ENCODE measurements at places on chromosomes 5 and 9.

- no peak for DNase-seq
Measured at GRCh38 chr5:180806351-180807011, 3.9 kb upstream of the MGAT1 start.

GRCh38 chr9:107712390-107712789, 222.8 kb upstream of the KLF4 start:
- DNase-seq: no peak

DNA sequence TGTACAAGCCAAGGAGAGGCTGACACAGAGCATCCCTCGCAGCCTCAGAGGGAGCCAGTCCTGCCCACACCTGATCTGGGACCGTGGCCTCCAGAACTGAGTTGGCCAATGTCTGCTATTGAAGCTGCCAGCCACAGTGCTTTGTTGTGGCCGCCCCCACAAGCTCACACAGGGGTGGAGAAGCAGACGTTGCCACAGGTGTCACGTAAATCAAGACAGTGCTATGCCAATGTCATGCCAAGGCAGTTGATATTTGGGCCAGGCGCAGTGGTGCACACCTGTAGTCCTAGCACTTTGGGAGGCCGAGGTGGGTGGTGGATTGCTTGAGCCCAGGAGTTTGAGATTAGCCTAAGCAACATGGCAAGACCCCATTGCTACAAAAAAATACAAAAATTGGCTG, 17.3 kb upstream of the TERT start:
- DNase-seq: no peak

- DNase-seq: no peak
Measured at GRCh38 chr5:173486355-173487225, 129.9 kb downstream of the BOD1 start.

DNA sequence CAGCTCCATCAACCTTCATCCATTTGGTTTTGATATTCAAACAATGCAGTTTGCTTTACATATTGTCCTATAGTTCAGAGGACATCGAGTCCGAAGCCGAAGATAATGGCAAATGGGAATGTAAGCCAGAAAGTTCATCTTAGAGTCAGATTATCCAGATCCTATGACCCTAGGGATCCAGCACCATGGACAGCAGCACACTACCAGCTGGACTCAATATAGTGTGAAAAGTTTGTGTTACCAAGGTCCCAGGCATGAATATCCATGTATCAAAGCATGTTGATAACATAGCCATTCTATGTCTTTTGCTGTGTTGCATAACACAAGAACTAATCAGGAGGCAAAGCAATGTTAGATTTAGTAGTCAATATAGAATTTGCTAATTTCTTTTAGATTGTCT, 46.3 kb downstream of the FSTL4 start:
- no peak for DNase-seq

DNA sequence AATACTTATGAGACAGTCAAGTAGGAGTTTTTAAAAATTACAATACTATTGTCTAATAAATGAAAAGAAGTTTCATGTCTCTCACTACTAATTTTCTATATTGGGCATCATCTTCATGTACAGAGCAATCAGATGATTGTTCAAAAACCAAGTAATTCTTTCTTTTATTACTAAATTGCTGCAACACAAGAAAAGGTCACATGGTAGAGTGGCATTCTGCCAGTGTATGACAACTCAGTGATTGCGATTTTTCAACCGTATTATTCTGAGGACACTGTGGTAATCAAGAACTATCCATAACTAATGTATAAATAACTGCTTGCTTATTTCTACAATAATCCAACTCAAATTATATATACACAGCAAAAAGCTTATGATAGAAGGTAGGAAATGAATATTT, 96.7 kb upstream of the GRHPR start:
- no peak for DNase-seq

DNA sequence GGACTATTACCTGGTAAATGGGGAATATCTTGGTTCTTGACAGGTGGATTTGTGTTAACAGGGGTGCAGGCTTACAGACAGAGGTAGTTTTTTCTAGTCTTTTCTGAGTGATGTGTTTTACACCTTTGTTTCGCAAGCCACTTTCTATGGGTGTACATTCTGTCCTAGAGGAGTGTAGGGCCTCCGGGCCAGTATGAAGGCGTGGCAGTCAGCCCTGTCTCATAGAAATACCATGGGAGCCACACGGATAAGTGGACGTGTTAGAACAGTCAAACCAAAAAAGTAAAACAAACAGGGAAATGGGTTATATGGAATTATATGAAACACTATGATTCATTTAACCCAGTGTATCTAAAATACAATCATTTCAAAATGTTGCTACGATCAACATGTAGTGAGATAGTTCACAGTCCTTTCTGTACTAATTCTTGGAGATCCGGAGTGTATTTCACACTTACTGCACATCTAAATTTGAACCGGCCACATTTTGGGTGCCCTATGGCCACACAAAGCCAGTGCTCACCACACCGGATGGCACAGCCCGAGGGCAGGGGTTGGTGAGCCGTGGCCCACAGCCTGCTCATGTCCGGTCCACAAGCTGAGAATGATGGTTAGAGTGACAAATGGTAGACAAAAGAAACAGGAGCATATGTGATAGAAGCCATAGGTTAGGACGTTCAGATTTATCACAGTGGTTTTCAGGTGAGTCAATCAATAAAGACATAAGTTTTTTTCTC, 80.1 kb upstream of the IRX4 start:
- no peak for DNase-seq

DNA sequence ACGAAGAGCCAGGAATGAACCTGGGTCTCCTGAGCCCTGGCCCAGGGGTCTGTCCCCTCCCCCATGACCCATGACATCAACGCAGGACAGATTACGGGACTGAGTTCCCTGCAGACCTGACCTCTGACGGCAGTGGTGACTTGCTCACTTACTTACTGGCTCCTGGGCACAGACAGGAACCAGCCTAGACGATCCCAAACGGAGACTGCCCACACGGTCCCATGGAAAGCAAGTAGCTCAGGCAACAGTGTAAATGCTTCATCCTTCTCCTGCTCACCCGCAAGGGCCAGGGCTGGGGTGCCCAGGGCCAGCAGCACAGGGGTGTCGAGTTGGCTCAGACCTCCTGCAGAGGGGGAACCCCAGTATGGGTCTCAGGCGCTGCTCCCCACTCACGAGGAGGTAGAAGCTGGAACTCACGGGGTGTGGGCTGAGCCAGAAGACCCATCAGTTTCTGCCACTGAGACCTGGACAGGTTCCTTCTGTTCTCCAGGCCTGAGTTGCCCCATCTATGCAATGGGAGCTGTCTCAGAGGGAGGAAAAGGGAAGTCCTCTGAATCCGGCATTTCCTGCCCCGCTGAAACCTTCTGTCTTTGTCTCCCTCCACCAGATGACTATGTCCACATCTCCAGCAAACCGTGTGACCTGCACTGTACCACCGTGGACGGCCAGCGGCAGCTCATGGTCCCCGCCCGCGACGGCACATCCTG, 5.6 kb downstream of the ADAMTSL2 start:
- DNase-seq: no peak

DNA sequence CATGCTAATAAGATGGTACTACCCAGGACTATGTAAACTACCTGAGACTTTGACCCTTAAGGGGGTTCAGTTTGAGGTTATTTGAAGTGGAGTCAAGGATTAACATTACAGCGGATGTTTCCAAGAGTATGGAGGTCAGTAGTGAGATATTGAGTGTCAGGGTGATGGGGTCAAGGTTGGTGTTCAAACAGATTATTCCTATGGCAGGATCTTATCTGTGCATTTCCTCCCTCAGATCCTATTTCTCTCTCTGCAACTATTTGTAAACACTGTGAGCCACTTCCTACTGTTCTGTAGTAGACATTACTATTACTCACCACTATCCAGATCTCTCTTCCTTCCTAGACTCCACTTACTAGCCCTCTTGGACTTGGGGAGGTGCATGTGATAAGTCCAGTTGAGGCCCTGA, 54.0 kb upstream of the STOM start:
- DNase-seq: no peak

GRCh38 chr5:130975299-130975698, 189.8 kb downstream of the HINT1 start:
- no peak for DNase-seq

DNA sequence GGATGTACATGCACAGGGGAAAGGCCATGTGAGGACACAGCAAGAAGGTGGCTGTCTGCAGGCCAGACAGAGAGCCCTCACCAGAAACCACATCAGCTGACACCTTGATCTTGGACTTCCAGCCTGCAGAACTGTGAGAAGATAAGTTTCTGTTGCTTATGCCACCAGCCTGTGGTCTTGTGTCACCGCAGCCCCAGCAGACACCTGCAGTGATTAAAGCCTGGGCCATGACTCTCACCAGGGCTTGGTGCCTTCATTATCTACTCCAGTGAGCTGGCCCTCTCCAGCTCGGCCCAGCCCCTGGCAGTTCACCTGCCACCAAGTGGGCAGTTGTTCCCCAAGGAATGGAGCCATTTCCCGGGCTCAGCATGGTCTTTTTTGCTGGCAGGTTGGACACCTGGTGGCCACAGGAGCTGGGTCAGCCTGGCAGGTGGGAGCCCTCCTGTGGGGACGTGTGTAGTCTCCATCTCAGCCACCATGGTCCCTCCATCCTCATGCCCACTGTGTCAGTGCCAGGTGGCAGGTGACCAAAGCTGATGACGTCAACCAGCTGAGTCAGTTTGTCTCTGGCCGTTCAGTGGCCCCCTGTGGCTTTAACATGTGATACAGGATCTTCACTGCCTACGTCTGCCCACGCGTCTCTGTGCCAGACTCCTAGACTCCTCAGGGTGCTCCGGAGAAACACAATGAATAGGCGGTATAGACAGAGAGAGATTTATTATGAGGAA, 99.9 kb upstream of the PPP1R26 start:
- no peak for DNase-seq

DNA sequence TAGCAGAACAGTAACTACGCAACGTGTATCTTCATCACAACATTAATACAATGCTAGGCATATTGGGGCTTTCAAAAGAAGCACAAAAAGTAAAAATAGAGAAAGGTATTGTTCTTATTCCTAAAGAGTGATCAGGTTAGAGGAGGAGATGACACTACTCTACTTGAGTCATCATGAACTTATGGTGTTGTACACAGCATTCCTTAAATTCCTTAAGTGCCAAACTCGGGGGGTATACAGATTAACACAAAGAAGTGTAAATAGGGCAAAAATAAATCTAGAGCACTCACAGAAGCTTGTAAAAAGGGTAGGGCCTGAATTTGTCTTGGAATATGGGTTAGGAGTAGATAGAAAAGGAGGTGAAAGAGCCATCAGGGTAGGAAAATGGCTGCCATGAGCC, 308.0 kb upstream of the DAP start:
- DNase-seq: no peak

DNA sequence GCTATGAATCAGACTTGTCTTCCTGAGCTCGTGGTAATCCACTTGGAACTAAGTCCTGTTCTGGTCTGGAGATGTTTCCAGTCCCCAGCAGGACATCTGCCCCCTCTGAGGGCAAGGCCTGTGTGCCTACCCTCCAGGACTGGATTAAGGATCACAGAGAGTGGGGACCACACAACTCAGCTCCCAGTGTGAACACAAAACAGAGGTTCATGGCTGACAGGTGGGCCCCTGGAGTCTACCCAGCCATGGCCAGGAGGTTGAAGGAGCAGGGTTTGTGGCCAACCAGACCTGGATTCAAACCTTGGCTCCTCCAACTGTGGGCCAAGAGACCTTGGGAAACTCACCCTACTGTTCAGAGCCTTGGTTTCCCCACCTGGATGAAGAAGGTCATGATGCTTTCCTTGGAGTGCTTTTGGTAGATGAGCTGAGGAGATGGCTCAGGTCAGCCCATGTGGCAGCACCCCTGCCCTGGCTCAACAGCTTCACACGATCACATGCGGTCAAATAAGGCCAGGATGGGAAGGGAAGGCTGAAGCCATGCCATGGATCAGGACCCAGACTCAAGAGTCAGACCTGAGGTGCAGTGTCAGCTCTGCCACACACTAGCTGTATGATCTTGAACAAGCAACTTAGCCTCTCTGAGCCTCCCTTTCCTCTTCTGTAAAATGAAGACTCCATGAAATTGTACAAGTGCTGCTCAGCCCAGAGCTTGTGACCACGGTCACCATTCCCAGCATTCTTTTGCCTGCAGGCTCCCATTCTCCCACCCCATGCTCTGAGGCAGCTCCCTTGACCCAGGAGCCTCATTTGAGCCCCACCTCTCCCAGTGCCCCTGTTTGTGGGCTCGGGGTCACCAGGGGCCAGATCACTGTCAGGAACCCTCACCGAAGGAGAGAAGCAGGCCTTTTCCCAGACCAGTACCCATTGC, 27.3 kb upstream of the ANGPTL2 start:
- no peak for DNase-seq

DNA sequence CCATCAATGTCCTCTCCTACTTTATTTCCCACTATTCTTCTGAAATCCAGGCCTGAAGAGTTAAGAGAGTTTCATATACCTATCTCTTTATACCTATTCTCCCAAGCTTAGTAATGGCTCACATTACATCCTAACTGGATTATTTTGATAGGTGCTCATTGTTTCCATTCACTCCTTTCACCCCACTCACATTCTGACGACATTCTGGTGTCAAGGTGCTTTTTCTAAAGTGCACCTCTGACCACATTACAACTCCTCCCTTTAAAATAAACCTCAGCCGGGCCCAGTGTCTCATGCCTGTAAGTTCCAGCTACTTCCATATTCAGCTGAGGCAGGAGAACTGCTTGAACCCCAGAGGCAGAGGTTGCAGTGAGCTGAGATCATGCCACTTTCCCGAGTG, 417.1 kb downstream of the BNC2 start:
- DNase-seq: no peak

- DNase-seq: no peak
Measured at GRCh38 chr5:67133217-67133616, 63.4 kb downstream of the CD180 start.

- no peak for DNase-seq
Measured at GRCh38 chr9:124221676-124222075, 36.1 kb upstream of the NEK6 start.

GRCh38 chr5:50768634-50769033, 102.2 kb downstream of the PARP8 start:
- no peak for DNase-seq

DNA sequence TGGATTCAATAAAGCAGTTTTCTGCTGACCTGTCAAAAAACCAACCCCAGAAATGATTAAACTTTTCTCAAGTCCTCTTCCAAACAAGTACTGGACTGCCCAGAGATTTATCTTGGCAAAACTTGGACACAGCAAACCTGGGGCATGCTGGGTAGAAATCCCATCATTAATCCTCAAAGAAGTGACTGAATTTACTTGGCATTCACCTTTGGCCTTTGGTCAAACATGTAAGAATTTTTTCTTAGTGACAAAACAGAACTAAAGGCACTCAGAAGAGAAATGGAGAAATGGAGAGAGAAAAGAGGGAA, 248.6 kb upstream of the NREP start:
- DNase-seq: no peak
